ENCODE measurements at places on chromosomes 5 and 9. TPM values are rescaled to one million over a fixed set of nuclear protein-coding genes. Genes with fewer than 3 reads are reported as not detected.

Gene MARCHF11
- total RNA-seq: not detected

Gene SPATA6L
- total RNA-seq: not detected

DNA sequence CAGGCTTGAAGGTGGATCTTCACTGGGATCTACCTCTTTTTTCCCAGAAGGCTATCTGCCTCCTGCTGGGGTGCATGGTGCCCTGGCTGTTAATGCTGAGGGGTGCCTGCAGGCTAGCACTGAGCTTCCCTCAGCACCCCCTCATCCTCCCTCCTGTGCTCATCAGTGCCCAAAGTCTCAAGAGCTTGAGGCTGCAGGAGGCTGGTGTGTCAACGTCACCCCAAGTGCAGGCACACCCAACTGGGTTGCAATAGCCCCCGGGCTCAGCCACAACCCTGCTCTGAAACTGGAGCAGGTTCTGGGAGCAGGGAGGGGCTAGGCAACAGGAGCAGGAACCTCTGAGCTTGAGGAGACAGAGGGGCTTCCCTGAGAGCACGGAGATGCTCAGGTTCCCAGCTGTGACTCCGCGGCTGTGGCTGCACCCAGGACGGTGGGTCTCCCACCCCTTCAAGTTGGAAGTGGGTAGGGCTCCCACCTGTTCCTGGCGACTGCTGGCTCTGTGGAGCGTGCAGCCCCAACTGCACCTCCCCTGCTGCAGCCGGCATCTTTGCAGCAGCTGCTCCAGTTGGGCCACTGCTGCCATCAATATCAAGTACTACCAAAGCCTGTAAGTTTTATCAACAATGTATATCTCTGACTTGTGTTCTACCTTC, 1266.6 kb upstream of the C9orf72 start:
- no peak for DNase-seq

DNA sequence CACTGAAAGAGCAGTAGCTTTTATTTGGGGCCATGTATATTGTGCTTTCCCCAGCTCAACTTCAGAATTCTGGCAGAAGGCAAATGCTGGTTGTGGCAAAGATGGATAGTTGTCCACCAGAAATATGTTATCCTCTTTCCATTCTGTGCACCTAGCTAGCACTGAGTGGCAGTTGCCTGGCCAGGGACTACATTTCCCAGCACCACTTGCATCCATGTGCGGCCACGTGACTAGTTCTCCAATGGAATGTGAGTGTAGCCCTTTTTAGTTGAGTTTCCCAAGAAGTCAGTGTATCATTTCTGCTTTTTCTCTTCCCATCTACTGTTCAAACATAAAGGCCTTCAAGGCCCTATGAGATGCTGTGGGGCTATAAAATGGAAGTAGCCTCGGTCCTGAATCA, 354.0 kb upstream of the CLINT1 start:
- DNase-seq: peak; percentile 9

- no peak for DNase-seq
Observed at GRCh38 chr5:6087576-6087975, 290.8 kb downstream of the MED10 start.

- no peak for DNase-seq
Observed at GRCh38 chr5:5782402-5782801, 359.9 kb downstream of the ICE1 start.

DNA sequence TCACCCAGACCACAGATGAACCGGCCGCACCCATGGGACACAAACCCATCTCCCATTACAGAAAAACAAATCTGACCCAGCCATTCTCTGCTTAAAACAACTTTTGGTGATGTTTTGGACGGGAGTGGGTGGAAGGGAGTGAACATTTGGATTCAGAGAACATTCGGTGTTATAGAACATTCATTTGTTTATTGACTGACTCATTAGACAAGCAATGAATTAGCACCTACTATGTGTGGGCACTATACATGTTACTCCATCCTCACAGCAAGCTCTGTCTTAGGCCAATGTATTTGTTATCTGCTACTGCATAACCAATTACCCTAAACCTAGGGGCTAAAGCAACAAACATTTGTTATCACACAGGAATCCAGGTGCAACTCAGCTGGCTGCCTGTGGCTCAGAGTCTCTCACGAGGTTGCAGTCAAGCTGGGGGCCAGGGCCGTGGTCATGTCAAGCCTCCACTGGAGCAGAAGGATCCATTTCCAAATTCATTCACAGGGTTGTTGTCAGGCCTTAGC, 5.1 kb upstream of the ERGIC1 start:
- DNase-seq: no peak

Gene IFNA2
- not detected for total RNA-seq

DNA sequence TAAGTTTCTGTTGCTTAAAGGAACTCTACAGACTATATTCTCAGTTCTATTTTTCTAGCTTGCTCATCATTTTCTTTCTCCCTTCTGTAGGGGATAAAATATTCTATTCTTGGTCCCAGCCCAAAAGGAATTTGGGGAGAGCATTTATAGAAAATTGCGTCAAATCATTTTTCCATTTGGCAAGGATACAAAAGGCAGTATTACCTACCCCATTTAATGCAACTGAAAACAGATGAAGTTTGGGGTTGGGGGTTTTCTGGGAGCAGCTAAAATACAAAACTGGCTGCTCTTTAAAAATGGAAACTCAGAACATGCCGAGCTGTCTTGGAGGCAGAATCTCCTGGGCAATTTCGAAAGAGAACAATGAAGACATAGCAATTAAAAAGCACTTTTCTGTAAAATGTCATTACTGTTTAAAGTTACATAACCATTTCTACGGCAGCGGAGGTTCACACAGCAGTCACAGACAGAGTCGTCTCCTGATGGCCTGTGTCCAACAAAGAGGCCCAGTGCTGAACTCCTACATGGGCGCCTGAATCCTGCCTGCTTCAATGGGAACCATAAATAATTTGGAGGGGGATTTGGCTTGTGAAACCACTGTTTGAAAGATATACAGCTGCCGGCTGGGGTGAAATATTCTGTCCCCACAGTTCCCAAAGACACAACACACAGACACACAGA, 152.4 kb downstream of the BRINP1 start:
- DNase-seq: no peak

DNA sequence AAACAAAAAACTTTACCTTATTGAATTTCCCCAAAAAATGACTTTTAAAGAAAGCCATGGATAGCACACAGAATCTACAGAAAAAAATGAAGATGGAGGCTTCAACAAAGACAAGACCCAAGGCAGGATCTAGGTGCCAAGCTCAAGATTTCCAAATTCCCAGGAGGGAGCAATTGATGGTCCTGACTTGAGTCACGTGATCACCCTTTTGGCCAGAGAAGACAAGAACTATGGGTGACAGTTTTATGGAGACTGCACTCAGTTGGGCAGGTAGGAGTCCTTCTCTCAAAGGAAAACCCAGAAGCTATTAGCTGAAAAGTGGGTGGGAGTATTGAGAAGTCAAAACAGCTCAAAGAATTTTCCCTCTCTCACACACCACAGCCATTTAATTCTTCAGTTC, 3.2 kb upstream of the SLIT3 start:
- no peak for DNase-seq

Gene DMGDH
- total RNA-seq: 0.12 TPM

- DNase-seq: no peak
Observed at GRCh38 chr9:101693546-101694336, 44.7 kb downstream of the GRIN3A start.

GRCh38 chr5:61440596-61440995, 108.5 kb downstream of the ZSWIM6 start:
- no peak for DNase-seq

GRCh38 chr5:78364005-78364404, 3.6 kb downstream of the SCAMP1 start:
- DNase-seq: no peak

Gene ARHGEF28
- total RNA-seq: 15.9 TPM

GRCh38 chr9:112377087-112377486, 2.8 kb upstream of the HSDL2 start:
- no peak for DNase-seq

Gene RIMOC1
- total RNA-seq: 34.2 TPM

Gene SCAI
- 6.4 TPM for total RNA-seq

- DNase-seq: no peak
Observed at GRCh38 chr5:67887748-67888161, 327.8 kb upstream of the PIK3R1 start.

DNA sequence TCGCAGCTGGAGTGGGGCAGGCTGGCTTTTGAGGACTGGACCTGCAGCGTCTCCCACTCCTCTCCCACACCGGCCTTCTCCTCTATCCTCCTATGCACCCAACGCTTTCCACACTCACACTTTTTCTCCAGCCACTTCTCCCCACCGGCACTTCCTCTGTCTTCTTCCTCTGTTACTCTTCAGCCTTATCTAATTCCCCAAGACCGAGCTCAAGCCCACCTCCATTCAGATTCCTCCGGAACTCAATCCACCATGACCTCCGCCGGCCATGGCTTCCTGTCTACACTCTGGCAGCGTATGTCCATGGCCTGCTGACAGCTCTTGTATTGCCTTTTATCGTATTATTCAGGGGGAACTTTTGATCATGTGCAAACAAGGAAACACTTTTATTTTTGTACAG, 545 bp upstream of the OR2V1 start:
- DNase-seq: no peak

Gene SPIN1
- total RNA-seq: 160 TPM

GRCh38 chr5:122493091-122494021, 181.3 kb downstream of the SNCAIP start:
- DNase-seq: peak; percentile 62

GRCh38 chr9:133707065-133707762, 30.9 kb downstream of the SARDH start:
- no peak for DNase-seq

DNA sequence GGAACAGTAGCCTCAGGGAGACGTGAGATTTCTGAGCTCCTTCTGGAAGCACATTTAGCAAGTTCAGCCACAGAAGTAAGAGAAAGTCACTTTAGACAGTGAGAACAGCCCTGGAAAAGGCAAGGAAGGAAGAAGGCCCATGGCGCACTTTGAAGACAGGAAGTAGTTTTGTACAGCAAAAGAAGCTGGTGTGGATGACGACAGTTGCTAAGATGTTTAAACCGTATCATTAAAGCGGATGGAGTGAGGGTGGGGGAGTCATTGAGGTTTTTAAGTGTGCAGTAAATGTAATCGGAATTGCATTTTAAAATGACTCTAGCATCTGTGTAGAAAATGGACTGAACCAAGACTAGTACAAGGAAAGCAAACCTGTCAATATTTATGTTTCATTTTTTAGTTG, 15.3 kb upstream of the TRPM3 start:
- no peak for DNase-seq
